ENCODE measurements at places on chromosomes 7 and 10.

DNA sequence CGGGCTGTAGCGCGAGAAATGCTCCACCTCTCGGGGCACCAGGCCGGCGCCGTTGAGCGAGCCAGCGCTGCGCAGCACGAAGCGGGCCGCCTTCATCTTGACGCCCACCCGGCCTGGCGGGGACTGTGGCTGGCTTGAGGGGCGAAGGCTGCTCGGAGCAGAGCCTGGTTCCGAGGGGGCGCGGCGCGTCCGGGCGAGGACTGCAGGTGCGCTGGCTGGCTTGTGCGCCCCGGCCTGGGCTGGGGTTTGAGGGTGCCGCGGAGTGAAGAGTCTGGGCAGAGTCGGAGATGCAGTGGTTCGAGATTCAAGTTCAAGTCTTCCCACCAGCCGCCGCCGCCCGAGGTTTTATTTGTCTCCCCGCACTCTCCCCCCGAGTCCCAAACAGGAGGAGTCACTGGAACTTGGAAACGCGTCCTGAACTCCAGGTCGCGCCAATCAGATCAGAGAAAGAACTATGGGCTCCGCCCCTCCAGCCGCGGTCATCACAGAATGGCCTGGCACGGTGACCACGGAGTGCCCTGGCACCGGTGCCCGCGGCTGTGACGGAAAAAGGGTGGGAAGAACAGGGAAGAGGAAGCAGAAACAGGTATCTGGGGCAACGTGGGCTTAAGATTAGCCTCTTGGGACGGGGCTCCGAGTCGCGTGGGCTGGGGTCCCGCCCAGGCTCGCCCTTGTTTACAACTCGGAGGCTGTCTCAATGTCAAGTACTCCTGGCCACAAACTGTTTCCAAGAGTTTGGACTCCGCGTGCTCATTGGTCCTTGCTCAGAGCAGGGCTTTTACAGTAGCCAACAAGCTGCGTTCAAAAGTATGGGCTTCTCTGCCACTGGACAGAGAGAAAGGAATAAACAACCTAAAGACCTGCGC is at the start of gene PDK4:
TSS of gene PDK4 (minus strand) at position 319 of the 866 bp plus-strand sequence. CDS start at position 96, 223 bp downstream.
- DNase-seq: no peak

DNA sequence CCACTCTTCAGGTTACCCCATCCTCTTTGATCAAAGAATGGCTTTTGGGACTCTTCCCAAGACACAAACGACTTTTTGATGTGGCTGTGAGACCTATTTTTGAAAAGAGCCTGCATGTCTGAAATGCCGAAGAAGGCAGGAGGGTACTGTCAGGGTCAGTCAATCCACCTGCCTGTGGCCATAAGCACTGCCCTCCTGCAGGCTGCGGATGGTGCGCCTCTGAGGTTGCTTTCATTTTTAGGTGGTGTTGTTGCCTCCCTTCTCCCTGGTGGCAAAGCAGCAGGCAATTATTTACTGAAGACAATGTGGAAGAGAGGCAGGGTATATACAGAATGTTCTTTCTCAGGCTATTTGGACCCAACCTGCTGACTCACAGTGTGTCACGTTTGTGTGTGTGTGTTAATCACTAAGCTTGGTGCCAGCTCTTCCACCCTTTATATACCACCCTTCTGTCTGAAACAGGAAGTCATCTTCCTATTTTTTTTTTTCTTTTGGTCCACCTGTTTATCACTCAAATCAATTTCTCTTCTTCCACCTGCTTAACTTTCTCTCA is 1421.2 kb upstream of the CELF2 start:
- no peak for DNase-seq

- no peak for DNase-seq
Observed at GRCh38 chr10:95290461-95291364, at the start of gene PDLIM1. PDLIM1 (minus strand) TSS chr10:95291003; CDS start chr10:95290915, 88 bp downstream.

GRCh38 chr10:117537436-117537903 is 5.1 kb upstream of the EMX2 start:
- DNase-seq: no peak

DNA sequence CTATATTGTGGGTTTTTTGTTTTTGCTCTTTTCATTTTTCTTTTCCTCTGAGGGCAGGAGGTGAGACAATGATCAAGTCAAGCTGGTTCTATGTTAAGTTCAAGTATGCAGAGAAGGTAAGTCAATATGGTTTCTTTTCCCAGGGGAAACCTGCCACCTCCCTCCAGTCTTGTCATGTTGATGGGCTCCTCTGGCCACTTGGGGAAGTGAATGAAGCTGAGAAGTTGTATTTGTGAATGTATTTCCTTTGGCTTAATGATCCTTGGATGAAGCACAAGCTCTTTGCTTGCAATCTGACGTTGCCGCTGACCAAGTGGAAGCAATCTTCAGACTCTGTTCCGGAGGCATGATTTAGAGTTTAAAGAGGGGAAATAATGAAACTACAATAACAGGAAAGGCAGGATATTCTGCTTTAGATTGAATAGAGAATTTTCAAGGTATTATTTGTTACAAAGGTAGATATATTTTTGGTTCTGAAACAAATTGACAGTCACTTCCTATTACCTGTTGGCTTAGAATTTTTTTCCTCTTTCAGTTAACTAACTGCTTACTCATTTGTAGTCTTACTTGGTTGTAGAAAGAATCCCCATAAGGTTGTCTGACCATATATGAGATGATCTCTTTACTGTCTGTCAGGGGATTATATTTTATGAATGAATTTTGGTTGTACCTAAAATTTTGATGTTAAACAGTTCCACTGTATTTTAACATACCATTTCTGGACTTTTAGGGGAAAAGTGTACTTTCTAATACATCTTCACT is 369.6 kb downstream of the AUTS2 start:
- DNase-seq: no peak

GRCh38 chr7:6613706-6614105 is 1.7 kb upstream of the ZNF853 start:
- DNase-seq: no peak

DNA sequence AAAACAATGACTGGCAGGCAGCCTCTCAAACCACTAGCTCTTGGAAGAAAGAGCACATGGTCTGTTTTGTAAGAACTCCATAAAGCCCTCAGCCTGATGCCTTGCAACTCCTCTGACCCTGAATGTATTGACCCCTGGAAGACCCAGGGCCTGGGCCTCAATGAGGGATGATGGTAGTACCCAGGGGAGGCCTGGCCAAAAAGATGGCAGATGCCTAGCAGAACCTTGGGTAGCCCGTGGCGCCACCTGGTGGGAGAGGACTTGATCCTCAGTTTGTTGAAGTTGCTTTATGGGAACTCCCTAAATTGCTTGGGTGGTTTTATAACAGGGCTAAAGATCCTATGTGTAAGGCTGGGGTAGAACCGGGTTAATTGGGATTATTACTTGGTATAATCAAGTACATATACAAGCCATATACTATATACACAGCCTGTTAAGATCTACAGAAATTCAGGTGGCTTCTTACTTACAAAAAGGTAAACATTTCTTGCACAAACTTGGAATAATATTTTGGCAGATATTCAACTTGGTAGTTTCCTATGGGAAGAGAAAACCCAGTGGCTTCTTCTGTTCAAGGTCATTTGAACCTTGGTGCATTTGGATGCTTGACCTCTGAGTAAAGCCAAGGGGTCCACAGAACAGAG is 95.8 kb upstream of the CACUL1 start:
- no peak for DNase-seq

DNA sequence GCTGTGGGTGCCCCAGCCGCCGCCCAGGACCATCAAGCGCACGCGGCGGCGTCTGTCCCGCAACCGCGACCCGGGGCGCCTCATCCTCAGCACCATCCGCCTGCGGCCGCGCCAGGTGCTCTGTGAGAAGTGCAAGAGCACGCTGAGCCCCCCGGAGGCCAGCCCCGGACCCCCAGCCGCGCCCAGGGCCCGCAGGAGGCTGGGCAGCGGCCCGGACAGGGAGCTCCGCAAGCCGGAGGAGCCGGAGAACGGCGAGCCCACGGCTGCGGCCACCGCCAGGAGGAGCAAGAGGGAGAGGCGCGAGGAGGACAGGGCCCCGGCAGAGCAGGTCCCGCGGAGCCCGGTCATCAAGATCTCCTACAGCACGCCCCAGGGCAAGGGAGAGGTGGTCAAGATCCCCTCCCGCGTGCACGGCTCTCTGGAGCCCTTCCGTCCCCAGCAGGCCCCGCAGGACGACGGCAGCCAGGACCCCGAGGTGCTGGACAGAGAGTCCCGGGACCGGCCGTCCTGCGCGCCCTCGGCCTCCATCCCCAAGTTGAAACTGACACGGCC is 8.0 kb downstream of the PWWP2B start:
- no peak for DNase-seq

GRCh38 chr10:98994030-98994429 is 241.6 kb downstream of the HPSE2 start:
- no peak for DNase-seq

DNA sequence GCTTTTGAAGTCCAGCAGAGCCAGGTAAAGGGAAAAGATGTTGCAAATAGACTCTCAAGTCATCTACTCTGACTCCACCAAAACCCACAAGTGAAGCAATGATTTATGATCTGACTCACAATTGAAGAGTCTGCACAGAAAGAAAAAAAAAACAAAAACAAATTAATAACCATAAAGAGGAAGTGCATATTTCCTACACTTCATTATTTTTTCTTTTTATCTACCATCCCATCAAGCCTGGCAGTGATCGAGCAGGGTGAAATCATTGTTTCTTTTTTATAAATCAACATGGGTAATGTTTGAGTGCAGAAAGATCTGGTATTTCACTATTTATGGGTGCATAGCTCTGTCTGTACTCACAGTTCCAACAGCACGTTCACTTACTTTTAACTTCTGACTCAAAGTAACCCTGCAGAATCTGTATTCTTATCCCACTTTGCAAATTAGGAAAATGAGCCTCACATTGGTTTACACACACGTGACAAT is 829.0 kb downstream of the TNS3 start:
- no peak for DNase-seq

DNA sequence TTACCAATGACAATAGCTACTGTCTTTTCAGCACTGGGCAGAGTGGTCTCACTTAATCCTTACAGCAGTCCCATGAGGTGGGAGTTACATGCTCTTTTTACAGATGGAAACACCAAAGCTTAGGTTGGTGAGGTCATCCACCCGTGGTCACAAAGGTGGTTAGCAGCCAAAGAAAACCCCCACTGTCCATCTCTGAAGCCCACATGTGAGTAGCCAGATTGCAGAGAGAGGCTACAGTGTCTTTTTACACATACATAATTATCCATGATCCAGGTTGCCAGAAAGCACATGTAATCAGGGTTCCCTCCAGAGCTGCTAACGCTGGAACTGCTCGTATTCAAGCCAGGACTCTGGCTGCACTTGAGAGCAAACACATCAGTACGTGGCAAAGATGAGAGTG is 24.6 kb upstream of the ANKRD2 start:
- no peak for DNase-seq
